Frontal cortex (tissue), 4 donors: ENCODE measurements at places on chromosomes 4 and X. TPM values are rescaled to one million over a fixed set of nuclear protein-coding genes. Genes with fewer than 3 reads are reported as not detected.
A peak's percentile ranks its signal among the peaks of the same experiment; 100 is the strongest.

GRCh38 chr4:60657807-60658206 is 542.3 kb upstream of the ADGRL3 start:
- DNase-seq = no peak

The CLIC2 gene
- 4.9 TPM for total RNA-seq

DNA sequence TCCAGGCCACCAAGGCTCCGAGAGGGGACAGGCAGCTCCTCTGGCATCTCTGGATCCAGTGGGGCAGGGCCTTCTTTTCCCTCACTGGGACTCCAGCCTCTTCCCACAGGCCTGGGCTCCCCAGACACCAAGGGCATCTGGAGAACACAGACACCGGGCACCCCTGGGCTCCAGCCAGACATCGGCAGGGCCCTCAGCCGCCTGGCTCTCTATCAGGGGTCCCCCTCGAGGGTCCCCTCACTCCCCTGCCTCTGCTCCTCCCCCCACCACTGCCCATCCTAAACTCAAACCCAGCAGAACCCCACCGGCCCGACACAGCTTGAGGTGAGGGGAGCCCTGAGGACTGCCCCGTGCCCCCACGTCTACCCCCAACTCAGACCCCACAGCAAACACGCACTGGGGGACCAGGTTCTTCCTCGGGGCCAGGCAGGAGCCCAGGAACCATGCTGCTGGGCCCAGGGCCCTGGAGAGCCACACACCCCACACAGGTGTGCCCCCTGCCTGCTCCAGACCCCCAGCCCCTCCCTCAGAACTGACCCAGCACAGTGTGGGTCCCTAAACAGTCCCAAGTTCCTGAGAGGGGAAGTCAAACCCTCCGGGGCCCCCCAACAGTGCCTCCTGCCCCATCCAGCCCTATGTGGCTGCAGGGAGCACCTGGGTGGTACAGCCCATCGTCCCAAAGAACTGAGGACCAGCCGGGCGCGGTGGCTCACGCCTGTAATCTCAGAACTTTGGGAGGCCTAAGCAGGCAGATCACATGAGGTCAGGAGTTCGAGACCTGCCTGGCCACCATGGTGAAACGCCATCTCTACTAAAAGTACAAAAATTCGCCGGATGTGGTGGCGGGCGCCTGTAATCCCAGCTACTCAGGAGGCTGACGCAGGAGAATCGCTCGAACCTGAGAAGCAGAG is 86.8 kb downstream of the FAM53A start:
- no peak for DNase-seq

DNA sequence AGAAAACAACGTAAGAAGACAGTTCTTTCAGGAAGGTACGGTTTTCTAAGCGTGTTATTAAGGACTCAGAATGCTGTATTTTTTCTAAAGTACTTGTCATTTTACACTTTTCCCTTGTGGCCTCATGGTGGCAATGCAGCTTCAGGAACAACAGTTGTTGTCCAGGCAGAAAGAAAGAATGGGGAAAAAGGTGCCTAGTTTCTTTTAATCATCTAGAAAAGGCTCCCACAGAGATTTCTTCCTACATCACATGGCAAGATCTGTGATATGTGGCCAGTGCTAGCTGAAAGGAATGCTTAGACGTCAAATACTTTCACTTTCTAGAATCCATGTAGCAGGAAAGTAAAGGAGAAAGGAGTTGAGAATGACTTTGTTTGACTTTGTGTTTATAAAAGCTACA is 49.0 kb upstream of the TRAM1L1 start:
- DNase-seq = peak; percentile 22

The CLCN3 gene
- 92.9 TPM for total RNA-seq

- no peak for DNase-seq
These were observed at the start of gene TKTL1 for GRCh38 chrX:154295664-154296310. Gene TKTL1, plus strand, starts transcription at chrX:154295795. Its CDS starts 65 bp downstream, at chrX:154295860.

- DNase-seq = no peak
These were observed 17.8 kb downstream of the EGF start for GRCh38 chr4:109930464-109930863.
